Prostate gland (tissue), 2 donors: ENCODE measurements at places on chromosomes 1 and 21. TPM values are rescaled to one million over a fixed set of nuclear protein-coding genes. Genes with fewer than 3 reads are reported as not detected.

- no peaks in the 10 kb centered on the region for H3K36me3 ChIP-seq
- no peak overlapping the region for H3K27ac ChIP-seq
- H3K4me3 ChIP-seq: no peak overlapping the region
- H3K27me3 ChIP-seq: no peaks in the 10 kb centered on the region
- DNase-seq: no peak
- no peaks in the 10 kb centered on the region for H3K4me1 ChIP-seq
Observed at GRCh38 chr1:196400478-196401451, 207.5 kb downstream of the KCNT2 start.

RHEX gene
- total RNA-seq: 3.9 TPM

GRCh38 chr1:150121236-150121862 is 28.4 kb upstream of the PLEKHO1 start:
- no peak overlapping the region for H3K27ac ChIP-seq
- no peak for DNase-seq
- H3K4me3 ChIP-seq: no peak overlapping the region
- H3K4me1 ChIP-seq: no peaks in the 10 kb centered on the region
- H3K27me3 ChIP-seq: no peaks in the 10 kb centered on the region

ATP6V1G3 gene
- not detected for total RNA-seq

GRCh38 chr1:164452549-164452948 is 106.4 kb upstream of the PBX1 start:
- H3K27ac ChIP-seq: no peak overlapping the region
- H3K4me3 ChIP-seq: no peak overlapping the region
- H3K36me3 ChIP-seq: no peaks in the 10 kb centered on the region
- DNase-seq: no peak

GRCh38 chr1:32208891-32209328 is at the start of gene DCDC2B:
Gene DCDC2B, plus strand, starts transcription at chr1:32209089. Its CDS starts 5 bp downstream, at chr1:32209094.
- no peaks in the 10 kb centered on the region for H3K36me3 ChIP-seq
- DNase-seq: no peak
- no peak within 1 kb of the TSS for H3K27ac ChIP-seq
- H3K27me3 ChIP-seq: no peaks in the 10 kb centered on the region
- H3K4me1 ChIP-seq: peaks cover 5% of the 10 kb centered on the region

DNA sequence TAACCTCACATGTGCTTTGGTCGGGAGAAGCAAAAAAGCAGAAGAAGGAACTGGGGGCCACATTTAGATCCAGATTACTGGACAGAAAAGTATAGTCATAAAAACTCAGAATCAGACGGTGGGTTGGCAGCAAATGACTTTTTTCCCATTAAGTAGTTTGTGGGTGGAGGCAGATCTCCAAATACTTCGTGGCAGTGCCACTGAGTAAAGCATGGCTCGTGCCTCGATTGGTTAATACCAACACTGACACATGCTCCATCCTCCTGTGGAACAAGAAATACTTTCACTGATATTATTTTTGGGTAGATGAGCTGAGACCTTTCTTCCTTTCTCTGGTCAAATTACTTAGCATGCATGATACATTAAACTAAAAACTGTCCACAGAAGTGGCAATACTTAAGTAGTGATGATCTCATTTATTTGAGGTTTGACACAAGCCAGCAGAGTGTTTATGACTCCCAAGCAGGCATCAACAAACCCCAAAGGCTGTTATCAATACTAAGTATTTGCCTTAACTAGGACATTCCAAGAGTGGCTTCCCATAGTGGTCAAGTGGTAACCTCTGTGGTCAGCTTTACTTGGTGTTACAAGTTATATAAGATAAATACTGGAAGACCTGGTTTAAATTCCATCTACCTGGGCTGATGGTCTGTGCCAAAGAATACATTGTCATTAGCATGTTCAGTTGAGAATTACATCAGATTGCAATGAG is 500.0 kb upstream of the RUNX1 start:
- no peak overlapping the region for H3K4me3 ChIP-seq
- no peak for DNase-seq
- H3K27me3 ChIP-seq: no peaks in the 10 kb centered on the region
- H3K36me3 ChIP-seq: no peaks in the 10 kb centered on the region
- no peak overlapping the region for H3K27ac ChIP-seq
- H3K4me1 ChIP-seq: no peaks in the 10 kb centered on the region

RBM11 gene
- 5.7 TPM for total RNA-seq

GRCh38 chr21:45405271-45405818 is 380 bp downstream of the COL18A1 start:
- H3K27ac ChIP-seq: peak overlapping the region; percentile 76
- no peaks in the 10 kb centered on the region for H3K27me3 ChIP-seq
- H3K4me3 ChIP-seq: peak overlapping the region; percentile 51

- no peaks in the 10 kb centered on the region for H3K27me3 ChIP-seq
- H3K36me3 ChIP-seq: no peaks in the 10 kb centered on the region
Observed at GRCh38 chr1:154819628-154820590, 50.2 kb downstream of the KCNN3 start.

GRCh38 chr1:11041048-11041447 is 6.0 kb downstream of the MASP2 start:
- no peak overlapping the region for H3K27ac ChIP-seq
- no peaks in the 10 kb centered on the region for H3K4me1 ChIP-seq
- H3K36me3 ChIP-seq: no peaks in the 10 kb centered on the region
- no peak for DNase-seq

DNA sequence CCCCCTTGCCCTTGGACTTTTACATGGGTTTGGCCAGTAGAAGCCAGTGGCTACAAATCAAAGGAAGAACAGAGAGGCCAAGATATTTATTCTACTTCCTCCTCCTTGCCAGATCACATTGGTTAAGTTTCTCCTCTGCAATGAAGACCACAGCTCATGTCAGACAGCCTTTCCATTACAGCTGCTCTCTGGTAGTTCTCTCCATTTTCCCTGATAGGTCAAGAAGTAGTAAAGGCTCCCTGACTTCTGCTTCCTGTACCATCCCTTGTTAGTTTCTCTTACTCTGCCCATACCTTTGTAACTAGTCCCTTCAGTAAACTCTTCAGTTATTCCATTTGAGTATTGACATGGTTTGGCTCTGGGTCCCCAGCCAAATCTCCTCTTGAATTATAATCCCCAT is 27.8 kb downstream of the NME7 start:
- no peaks in the 10 kb centered on the region for H3K4me1 ChIP-seq
- H3K36me3 ChIP-seq: no peaks in the 10 kb centered on the region
- no peak overlapping the region for H3K27ac ChIP-seq
- H3K27me3 ChIP-seq: no peaks in the 10 kb centered on the region
- no peak overlapping the region for H3K4me3 ChIP-seq

DNA sequence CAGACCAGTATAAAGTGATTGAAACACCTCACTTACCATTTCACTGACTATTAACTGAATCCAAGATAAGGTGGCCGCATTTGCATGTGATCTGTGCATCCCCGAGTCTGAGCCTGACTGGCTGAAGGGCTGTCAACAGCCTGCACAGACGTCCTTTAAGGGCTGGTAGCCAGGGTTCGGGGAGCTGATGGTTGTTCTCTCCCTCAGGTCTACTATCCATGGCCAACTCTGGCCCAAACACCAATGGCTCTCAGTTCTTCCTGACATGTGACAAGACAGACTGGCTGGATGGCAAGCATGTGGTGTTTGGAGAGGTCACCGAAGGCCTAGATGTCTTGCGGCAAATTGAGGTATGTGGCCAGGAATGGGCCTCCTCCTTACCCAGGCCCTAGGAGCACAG is 14.0 kb downstream of the PPIE start:
- H3K27me3 ChIP-seq: no peaks in the 10 kb centered on the region
- peaks cover 8% of the 10 kb centered on the region for H3K36me3 ChIP-seq
- H3K4me1 ChIP-seq: no peaks in the 10 kb centered on the region
- no peak for DNase-seq
- no peak overlapping the region for H3K27ac ChIP-seq
- no peak overlapping the region for H3K4me3 ChIP-seq

PLK3 gene
- 5.2 TPM for total RNA-seq

GRCh38 chr1:96075704-96076455 is 645.7 kb upstream of the PTBP2 start:
- DNase-seq: no peak
- H3K27ac ChIP-seq: no peak overlapping the region
- no peak overlapping the region for H3K4me3 ChIP-seq
- no peaks in the 10 kb centered on the region for H3K4me1 ChIP-seq

- no peaks in the 10 kb centered on the region for H3K4me1 ChIP-seq
- H3K27ac ChIP-seq: no peak overlapping the region
- DNase-seq: no peak
- H3K36me3 ChIP-seq: no peaks in the 10 kb centered on the region
- H3K4me3 ChIP-seq: no peak overlapping the region
- H3K27me3 ChIP-seq: no peaks in the 10 kb centered on the region
Observed at GRCh38 chr1:20008391-20008841, 29.0 kb upstream of the PLA2G2A start.

GRCh38 chr1:107529511-107530149 is 388.8 kb downstream of the NTNG1 start:
- H3K27ac ChIP-seq: peak overlapping the region; percentile 8
- no peaks in the 10 kb centered on the region for H3K27me3 ChIP-seq
- H3K4me3 ChIP-seq: no peak overlapping the region
- no peaks in the 10 kb centered on the region for H3K36me3 ChIP-seq
- H3K4me1 ChIP-seq: no peaks in the 10 kb centered on the region

ANGEL2 gene
- total RNA-seq: 57.3 TPM

UBASH3A gene
- total RNA-seq: 0.23 TPM

GRCh38 chr1:197213193-197213592 is 54.9 kb upstream of the CRB1 start:
- H3K4me1 ChIP-seq: no peaks in the 10 kb centered on the region
- no peak overlapping the region for H3K4me3 ChIP-seq
- H3K27me3 ChIP-seq: no peaks in the 10 kb centered on the region
- no peak for DNase-seq
- no peak overlapping the region for H3K27ac ChIP-seq

DNA sequence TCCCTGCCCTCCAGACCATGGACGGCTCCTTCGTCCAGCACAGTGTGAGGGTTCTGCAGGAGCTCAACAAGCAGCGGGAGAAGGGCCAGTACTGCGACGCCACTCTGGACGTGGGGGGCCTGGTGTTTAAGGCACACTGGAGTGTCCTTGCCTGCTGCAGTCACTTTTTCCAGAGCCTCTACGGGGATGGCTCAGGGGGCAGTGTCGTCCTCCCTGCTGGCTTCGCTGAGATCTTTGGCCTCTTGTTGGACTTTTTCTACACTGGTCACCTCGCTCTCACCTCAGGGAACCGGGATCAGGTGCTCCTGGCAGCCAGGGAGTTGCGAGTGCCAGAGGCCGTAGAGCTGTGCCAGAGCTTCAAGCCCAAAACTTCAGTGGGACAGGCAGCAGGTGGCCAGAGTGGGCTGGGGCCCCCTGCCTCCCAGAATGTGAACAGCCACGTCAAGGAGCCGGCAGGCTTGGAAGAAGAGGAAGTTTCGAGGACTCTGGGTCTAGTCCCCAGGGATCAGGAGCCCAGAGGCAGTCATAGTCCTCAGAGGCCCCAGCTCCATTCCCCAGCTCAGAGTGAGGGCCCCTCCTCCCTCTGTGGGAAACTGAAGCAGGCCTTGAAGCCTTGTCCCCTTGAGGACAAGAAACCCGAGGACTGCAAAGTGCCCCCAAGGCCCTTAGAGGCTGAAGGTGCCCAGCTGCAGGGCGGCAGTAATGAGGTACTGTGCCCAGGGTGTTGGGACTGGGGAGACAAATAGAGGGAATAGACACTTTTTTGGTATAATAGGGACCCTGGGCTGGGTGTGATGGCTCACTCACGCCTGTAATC is 1.0 kb downstream of the ZBTB48 start:
- H3K4me1 ChIP-seq: peaks cover 16% of the 10 kb centered on the region
- DNase-seq: no peak
- no peaks in the 10 kb centered on the region for H3K36me3 ChIP-seq
- peak overlapping the region; percentile 94 for H3K27ac ChIP-seq

WASF2 gene
- total RNA-seq: 63.6 TPM

- H3K27me3 ChIP-seq: no peaks in the 10 kb centered on the region
- no peaks in the 10 kb centered on the region for H3K4me1 ChIP-seq
- no peak overlapping the region for H3K27ac ChIP-seq
Observed at GRCh38 chr1:101221945-101222429, 14.8 kb upstream of the S1PR1 start.

DNA sequence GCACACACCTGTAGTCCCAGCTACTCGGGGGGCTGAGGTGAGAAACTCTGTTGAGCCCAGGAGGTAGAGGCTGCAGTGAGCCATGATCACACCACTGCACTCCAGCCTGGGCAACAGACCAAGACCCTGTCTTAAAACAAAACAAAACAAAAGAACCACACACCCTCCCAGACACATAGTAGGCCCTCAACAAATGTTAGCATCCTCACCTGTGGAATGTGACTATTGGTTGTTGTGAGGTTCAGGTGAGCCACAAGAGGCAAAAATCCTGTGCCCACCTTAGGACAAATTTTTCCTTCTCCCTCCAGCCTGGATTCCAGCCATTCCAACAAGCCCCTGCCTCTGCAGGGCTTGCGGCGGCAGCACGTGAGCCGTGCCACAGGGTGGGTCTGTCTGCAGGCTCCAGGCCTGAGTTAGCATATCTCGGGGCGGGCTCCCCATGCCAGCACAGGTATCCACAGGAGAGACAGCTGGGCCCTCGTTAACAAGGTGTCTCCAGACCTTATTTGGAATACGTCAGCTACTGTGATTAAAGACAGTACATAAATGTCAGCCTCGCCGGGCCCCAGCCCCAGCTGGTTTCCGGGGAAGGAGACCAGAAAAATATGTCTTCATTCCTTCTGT is 17.4 kb downstream of the C1QB start:
- no peaks in the 10 kb centered on the region for H3K4me1 ChIP-seq
- no peaks in the 10 kb centered on the region for H3K36me3 ChIP-seq
- peak; percentile 16 for DNase-seq
- H3K27me3 ChIP-seq: no peaks in the 10 kb centered on the region
- H3K4me3 ChIP-seq: no peak overlapping the region

GRCh38 chr1:174958396-174958795 is 41.4 kb upstream of the CACYBP start:
- no peaks in the 10 kb centered on the region for H3K27me3 ChIP-seq
- no peak for DNase-seq
- no peak overlapping the region for H3K27ac ChIP-seq
- no peaks in the 10 kb centered on the region for H3K36me3 ChIP-seq
- no peak overlapping the region for H3K4me3 ChIP-seq

SYT14 gene
- total RNA-seq: 6.0 TPM

DNA sequence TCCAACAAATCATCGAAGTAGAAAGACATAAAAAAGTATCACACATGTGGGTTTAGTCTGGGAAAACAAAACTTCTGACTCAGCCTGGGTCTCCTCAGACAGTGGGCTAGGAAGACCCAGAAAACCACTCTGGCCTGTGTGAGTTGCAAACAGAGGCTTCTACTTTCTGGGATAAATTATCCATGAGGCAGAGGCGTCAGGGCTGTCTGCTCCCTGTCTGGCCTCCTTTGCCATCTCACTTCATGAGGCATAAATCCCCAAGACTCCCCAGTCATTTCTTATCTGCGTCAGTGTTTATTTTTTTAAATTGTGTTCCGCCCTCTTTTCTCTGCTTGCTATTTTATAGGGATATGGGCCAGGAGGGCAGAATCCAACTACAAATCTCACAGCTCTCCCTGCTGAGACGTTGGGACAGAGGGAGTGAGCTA is 80.6 kb upstream of the TRABD2B start:
- no peak overlapping the region for H3K27ac ChIP-seq
- peaks cover 10% of the 10 kb centered on the region for H3K27me3 ChIP-seq
- no peak overlapping the region for H3K4me3 ChIP-seq
- H3K36me3 ChIP-seq: no peaks in the 10 kb centered on the region
